CD4-positive, alpha-beta T cell treated with Interleukin-15 for 4 hours (primary cell): ENCODE measurements at places on chromosomes 5 and 9.

- no peak for DNase-seq
These were observed 670.1 kb upstream of the CDH9 start for GRCh38 chr5:27708534-27708933.

- no peak for DNase-seq
These were observed 194 bp upstream of the RXFP3 start for GRCh38 chr5:33936004-33936380.

GRCh38 chr9:136686534-136686793, 793 bp downstream of the AGPAT2 start:
- no peak for DNase-seq

GRCh38 chr5:131988601-131989000, 22.9 kb downstream of the ACSL6 start:
- DNase-seq: no peak

DNA sequence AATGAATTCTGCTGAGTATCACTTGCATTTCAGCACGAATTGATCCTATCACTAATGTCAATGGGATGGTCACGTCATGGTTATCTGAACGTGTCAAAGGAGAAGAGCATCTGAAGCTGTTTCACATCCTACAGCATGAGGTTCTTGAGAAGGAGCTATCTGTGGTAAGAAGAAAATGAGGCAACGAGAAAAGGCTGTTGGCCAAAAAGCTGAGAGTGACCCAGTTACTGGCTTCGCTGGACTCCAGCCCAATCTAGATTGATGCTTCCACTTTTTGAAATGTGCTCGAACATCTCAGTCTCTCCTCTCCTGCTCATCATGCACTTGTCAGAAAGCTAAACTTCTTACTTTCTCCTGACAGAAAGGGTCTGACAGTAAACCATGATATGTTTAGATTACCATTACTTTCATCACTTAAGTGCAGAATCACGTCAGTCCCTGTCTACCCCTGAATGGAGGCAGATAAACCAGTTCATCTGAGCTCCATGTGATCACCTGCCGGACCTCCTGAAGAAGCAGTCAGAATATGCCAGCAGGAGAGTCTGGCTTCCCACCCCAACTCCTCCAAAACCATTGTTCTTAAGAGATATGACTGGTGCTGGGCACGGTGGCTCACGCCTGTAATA, 22.5 kb downstream of the MGAT1 start:
- no peak for DNase-seq

GRCh38 chr9:78630966-78631365, 334.0 kb downstream of the PSAT1 start:
- no peak for DNase-seq

DNA sequence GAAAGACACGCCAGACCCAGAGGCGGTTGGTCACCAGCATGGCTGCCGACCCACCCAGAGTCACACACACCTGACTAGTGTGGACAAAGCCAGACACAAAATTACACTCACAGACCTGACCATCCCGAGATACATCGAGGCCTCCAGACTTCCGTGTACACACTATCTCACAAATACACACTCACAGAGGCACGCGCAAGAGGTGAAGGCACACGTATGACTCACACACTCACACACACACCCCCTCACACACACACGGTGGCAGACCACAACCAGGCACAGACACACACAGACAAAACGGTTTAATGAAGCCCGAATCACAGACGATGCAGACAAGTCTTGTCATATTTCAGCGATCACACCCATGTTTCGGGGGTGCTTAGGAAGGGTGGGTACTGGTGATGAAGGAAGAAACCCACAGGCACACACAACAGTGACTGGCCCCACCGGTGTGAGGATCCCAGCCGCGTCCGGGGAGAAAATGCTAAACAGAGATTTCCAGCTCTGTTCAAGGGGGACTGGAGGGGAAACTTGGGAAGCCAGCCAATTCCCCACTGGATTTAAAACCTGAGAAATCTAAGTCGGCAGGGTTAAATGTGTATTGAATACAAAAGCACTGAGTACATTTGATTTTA, 51.3 kb downstream of the CRB2 start:
- DNase-seq: no peak
